Cortex of kidney (tissue), 1 donor: ENCODE measurements at places on chromosomes 2 and 18.

- DNase-seq: no peak
These were observed 229.9 kb upstream of the CRIM1 start for GRCh38 chr2:36125702-36126101.

- DNase-seq: no peak
These were observed 48.4 kb downstream of the MTERF4 start for GRCh38 chr2:241053576-241054251.

- DNase-seq: no peak
These were observed 42.2 kb downstream of the HIBCH start for GRCh38 chr2:190277234-190278112.

- no peak for DNase-seq
These were observed 222.2 kb downstream of the C1D start for GRCh38 chr2:67840460-67841068.

- no peak for DNase-seq
These were observed 110.7 kb downstream of the KLHL29 start for GRCh38 chr2:23495661-23496114.

DNA sequence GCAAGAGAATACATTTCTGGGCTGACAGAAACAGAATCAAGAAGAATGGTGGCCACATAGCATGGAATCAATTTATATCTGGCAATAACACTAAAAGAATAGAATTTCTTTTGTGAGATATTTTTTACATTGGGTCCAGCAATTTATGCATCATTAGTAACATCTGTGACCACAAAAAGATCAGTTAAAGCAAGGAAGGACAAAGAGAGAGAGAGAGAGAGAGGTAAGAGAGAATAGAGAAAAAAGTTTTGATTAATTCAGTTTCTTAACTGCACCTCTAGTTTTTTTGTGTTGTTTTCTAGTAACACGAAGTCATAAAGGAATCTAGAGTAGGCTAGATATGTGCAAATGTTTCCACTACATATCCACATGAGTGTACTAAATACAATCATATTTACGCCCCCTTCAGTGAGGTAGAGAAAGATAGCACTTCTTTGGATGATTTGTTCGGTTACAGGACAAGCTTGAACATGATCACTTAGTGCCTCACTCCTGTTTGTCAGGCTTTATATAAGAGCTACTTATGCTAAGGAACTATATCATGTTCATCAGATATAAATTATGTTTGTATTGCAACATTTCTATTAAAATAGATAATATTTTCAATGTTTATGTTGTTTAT lies 247.4 kb upstream of the COL3A1 start:
- DNase-seq: no peak

DNA sequence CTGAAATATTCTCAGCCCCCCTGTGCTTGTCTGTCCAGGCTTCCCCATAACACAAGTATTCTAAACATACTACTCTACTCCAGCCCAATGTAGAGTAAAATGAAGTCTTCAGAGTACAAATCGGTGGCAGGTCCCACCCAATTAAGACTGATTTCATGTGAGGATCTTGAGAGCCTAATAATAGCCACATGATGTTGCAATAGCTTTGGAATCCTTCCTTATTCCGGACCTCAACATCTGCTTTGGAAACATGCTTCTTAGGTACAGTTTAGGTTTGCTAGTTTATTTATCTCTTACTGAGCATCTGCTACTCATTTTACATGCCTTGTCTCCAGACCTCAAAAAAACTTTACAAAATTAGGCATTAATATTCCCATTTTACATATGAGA lies 207.3 kb upstream of the RAB6C start:
- no peak for DNase-seq

DNA sequence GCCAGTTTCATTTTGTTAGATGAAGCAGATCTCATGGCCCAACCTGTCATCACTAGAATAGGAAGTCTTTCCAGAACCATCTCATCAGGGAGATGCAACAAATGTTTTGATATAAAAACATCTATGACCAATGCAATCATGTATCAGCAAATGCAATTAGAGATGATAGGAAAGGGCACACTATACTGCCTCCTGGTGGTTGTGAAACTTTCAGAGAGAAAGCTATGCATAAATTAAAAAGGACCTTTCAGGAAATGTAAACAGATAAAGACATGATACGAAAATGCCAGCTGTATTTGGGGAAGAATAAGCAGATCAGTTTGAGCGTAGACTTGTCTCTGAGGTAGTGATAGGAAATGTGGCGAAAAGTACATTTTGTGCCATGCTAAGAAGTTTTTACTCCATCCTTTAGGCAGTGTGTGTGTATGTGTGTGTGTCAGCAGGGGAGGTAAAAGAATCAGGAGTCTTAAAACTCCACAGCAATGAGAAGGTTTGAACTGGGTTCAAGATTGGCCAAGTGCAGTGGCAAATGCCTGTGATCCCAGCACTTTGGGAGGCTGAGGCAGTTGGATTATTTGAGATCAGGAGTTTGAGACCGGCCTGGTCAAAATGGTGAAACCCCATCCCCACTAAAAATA lies 479.3 kb downstream of the CPS1 start:
- DNase-seq: no peak

GRCh38 chr2:7094231-7094741 lies 177.1 kb downstream of the RNF144A start:
- DNase-seq: no peak

DNA sequence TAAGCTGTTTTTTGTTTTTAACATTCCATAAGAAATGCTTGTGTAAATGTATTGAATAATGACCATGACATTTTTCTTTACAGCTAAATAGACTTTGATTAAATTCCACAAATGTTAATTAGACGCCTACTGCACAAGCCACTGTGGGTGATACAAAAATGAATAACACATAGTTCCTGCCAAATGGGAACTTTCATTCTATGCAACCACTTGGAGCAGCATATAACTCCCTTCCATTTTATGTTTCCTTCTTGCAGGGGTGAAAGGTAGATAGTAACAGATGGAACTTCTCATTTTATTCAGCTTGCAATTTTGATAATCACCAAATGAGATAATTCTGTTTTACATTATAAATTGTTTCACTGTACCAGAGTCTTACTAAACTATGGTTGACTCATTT lies 70.0 kb upstream of the THUMPD2 start:
- no peak for DNase-seq

GRCh38 chr18:45777393-45777792 lies 48.1 kb upstream of the SIGLEC15 start:
- no peak for DNase-seq

- DNase-seq: no peak
These were observed 46.2 kb downstream of the UGGT1 start for GRCh38 chr2:128137094-128137616.

- DNase-seq: no peak
These were observed 35.4 kb upstream of the CCDC93 start for GRCh38 chr2:118049140-118049815.

GRCh38 chr2:31937741-31938140 lies 73.1 kb downstream of the MEMO1 start:
- no peak for DNase-seq

- no peak for DNase-seq
These were observed 30.8 kb downstream of the PDIA6 start for GRCh38 chr2:10781746-10782145.

DNA sequence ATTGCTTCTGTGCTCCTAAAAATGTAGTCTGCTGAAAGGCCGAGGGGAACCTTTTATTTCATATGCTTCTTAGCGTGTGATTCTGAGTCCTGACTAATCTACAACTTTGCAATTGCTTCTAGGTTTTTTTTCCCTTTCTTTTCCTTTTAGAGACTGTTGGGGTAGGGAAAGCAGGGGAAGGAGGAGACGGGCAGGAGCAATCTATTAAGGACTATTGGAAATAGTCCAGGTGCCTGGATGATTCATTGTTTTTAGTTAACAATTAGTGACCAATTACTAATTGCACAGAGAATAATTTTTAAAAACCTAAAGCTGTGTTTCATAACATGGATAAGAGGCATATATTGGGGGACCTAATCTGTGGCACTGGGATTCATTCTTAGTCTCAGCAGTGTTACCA lies 49.4 kb upstream of the STON1 start:
- no peak for DNase-seq

DNA sequence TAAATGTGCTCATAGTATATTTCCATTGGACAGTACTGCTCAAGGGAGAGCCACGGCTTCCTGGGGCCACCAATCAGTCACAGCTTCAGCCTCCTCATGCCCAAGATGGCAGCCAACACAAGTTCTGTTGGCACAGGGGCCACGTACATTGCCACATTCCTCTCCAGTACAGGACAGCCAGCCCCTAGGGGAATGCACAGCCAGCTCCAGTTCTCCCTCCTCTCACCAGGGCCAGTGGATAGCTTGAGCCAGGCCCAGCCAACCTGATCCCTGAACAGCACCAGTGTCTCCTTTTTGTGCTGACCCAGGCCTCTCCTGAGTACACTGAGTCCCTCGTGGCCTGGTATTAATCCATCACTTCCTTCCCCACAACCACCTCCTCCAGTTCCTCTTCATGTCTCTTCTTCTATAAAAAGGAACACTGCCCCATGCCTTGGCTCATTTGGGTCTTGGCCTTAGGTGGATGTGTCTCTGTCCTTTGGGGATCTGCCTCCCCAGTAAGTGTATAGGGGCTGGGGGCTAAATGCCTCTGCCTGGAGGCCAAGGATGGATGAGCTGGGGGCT lies 168.7 kb downstream of the TNS1 start:
- no peak for DNase-seq

- no peak for DNase-seq
These were observed 751 bp upstream of the DNAJC10 start for GRCh38 chr2:182715121-182715891.

DNA sequence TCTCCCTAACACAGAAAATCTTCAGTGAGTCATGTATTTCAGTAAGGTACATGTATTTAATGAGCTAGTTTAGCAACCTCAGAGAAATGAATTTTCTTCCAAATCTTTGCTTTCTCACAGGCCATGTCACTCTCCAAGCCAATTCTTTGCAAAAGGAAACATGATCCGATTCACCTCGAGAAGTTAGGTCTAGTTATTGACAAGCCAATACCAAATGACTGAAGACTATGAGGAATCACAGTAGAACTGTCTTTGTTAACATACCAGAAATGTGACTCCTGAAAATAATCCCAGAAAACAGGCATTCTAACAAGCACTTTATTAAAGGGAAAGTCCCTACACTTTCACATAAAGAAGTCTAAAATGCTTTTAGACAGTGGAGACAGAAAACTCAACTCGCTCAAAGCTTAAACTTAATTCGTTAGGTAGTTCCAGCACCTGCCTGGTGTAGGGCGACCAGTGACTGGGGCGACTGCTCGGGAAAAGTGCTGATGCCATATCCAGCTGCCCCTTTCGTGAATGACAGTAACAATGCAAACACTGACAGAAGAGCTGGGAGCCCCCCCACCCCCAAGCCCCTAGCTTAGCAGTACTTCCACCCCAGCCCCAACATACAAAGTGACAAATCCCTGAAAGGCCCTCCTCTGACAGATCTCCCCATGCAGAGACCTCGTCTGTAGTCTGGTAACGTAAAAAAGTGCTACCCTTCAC lies 1.8 kb downstream of the MEMO1 start:
- no peak for DNase-seq

GRCh38 chr2:151002959-151003600 lies 258.6 kb downstream of the RBM43 start:
- DNase-seq: no peak

DNA sequence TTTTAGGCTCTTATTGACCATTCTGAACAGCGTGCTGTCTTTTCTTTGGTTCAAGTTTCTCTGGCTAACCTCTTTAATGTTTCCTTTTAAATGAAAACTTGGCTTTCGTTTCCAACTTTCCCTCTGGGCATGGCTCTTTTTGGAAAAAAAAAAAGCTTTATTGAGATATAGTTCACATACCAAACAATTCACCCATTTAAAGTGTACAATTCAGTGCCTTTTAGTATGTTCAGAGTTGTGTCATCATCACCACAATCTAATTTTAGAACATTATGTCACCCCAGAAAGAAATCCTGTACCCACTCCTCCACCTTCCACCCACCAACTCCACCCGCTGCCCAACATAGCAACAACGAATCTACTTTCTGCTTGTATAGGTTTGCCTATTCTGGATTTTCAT lies 322.4 kb downstream of the ADCYAP1 start:
- no peak for DNase-seq

GRCh38 chr2:46865181-46865970 lies 50.2 kb downstream of the MCFD2 start:
- no peak for DNase-seq

GRCh38 chr2:68901199-68901514 lies 30.0 kb upstream of the BMP10 start:
- no peak for DNase-seq

GRCh38 chr2:80199504-80199903 lies 105.0 kb downstream of the LRRTM1 start:
- DNase-seq: no peak

DNA sequence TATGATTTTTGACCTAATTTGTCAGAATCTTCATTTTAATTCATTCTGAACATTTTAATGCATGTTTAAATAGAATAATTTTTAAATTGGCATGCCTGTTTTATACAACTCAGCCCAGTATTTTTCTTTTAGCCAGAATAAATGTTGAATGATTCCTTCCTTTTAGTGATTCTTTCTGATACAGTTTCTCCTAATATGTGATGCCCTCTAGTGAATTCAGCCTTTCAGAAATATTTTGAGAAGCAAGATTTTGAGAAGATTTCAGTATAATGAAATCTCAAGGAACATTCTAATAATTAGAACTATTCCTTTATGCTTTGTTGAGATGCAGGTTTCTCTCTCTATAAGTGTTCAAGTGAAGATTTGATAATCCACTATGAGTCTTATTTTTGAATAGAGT lies 28.5 kb downstream of the LCLAT1 start:
- no peak for DNase-seq

GRCh38 chr2:127508631-127509034 lies 17.7 kb downstream of the IWS1 start:
- no peak for DNase-seq

- no peak for DNase-seq
These were observed 281.7 kb downstream of the PHLPP1 start for GRCh38 chr18:62997076-62997475.

DNA sequence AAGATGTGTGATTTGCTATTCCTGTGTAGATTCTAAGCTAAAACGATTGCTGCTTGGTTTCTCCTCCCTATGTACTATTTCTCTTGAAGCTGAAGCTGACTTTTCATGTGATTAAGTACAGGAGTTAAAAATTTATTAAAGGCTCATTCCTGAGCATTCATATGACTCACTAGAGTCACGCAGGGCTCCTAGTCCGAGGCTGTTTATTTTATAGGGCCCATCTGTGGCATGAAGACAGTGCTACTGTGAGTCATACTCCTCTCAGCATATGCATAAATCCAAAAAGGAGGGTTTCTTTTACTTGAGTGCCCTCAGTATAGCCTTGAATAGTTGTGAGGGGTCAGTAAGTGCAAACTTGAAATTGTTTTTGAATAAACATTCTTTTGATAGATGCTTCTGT lies 378.8 kb downstream of the PTPRM start:
- DNase-seq: no peak

DNA sequence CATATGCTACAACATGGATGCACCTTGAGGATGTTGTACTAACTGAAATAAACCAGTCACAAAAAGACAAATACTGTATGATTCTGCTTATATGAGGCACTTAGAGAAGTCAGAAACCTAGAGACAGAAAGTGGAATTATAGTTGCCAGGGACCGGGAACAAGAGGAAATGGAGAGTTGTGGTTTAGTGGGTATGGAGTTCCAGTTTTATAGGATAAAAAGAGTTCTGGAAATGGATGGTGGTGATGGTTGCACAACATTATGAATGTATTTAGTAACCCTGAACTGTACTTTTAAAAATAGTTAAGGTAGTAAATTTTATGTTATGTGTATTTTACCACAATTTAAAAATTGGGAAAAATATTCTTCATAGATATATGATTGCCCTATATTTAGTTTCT lies 97.7 kb downstream of the DPP4 start:
- DNase-seq: no peak

- no peak for DNase-seq
These were observed 129.1 kb downstream of the NDUFA10 start for GRCh38 chr2:239896075-239896474.

GRCh38 chr2:230893841-230894781 lies 29.4 kb downstream of the ITM2C start:
- no peak for DNase-seq
